NCI-H510A treated with DMSO at 0.1 percent for 48 hours (cell line): ENCODE measurements at places on chromosomes 11 and 22.

GRCh38 chr11:72422414-72422813 lies 11.9 kb downstream of the CLPB start:
- peak; percentile 18 for DNase-seq

DNA sequence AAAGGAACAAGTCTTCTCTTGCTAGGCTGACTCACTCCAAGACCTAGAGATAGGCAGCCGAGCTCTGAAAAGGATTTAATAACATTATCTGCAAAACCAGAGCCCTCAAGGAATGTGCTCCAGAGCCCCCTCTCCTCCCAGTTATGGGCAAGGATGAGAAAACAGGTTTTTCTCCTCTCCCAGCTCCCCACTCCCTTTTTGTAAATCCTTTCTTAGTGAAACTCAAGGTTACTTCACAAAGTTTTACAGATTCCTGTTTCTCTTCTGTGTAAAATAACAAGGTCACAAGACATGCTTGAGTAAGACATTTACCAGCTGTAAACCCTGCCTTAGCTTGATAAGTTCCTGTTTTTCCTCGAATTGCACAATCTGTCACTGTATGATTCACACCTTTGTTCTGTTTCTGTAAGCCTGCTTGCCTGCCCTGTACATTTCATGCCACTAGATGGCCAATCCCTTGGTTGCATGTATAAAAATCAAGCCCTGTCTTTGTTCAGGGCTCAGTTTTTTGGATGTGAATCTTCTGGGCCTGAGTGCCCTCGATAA lies 489.4 kb downstream of the KCNA4 start:
- DNase-seq: no peak

DNA sequence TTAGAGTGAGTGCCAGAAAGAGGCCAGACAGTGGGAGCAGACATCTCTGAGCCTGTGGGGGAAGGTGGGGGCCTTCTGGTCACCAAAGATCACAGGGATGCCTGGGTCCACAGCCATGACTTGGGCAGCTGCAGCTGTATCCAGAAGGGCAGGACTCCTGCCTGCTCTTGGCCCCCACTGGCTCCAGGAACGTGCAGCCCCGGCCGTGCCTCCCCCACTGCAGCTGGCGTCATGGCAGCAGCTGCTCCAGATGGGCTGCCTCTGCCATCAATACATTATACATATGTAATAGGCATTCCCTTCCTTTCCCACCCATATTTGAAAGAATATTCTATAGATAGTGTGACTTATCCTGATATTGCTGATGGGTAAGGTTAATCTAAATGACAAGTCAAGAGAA lies 195.5 kb upstream of the SNX19 start:
- no peak for DNase-seq

- no peak for DNase-seq
Observed at GRCh38 chr22:37281646-37282384, 493 bp upstream of the CYTH4 start.

DNA sequence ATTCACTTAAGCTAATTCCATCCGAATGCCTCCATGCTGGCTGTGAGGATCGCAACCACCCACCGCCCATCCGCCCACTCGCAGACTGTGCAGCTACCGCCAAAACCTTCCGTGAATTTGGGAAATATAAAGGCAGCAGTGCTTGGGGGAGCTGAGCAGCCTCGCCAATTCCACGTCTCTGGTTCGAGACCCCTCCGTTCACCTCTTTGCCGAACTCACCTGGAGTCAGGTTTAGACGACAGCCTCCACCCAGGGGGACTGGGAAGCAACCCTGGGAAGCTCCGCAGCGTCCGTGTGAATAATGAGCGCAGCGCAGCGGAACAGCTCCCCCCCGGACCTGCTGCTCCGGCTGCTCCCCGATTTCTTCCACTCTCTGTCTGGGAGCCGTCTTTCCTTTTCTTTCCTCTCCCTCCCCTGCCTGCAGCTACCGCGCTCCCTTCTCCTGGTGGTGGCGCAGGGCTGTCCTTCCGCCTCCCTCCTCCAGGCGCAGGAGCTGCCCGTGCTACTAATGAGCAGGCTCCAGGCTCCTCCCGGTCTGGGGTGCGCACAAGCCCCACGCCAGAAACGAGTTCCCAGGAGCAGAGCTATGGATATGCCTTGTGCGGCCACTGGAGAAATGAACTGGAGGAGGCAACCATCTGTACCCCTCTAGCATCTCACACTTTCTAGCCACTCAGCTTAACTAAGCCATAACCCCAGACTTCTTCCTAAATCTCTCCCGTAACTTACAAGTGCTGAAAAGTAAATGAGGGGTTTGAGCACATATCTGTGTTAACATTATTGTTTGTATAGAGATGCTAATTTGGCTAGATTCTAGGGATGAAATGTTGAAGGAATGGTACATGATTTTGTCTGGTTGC lies 107.3 kb downstream of the XKR3 start:
- no peak for DNase-seq

GRCh38 chr11:120249279-120250262 lies 9.6 kb downstream of the POU2F3 start:
- no peak for DNase-seq

DNA sequence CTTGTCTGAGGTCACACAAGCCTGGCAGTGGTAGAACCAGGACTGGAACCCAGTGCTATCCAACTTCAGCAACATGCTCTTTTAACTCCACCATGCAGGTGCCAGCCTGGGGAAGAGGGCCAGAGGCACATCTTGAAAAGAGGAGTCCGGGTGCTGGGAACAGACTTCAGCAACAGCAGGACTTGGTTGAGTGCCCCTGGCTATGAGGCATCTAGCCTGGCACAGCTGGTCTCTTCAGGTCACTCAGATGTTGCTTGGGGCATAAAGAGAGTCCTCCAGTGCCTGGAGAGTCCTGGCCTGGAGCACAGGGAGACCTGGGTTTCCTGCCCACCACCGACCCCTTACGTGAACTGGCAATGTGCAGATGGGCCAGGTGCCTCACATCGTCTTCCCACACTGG lies 5.1 kb upstream of the CLCF1 start:
- no peak for DNase-seq

DNA sequence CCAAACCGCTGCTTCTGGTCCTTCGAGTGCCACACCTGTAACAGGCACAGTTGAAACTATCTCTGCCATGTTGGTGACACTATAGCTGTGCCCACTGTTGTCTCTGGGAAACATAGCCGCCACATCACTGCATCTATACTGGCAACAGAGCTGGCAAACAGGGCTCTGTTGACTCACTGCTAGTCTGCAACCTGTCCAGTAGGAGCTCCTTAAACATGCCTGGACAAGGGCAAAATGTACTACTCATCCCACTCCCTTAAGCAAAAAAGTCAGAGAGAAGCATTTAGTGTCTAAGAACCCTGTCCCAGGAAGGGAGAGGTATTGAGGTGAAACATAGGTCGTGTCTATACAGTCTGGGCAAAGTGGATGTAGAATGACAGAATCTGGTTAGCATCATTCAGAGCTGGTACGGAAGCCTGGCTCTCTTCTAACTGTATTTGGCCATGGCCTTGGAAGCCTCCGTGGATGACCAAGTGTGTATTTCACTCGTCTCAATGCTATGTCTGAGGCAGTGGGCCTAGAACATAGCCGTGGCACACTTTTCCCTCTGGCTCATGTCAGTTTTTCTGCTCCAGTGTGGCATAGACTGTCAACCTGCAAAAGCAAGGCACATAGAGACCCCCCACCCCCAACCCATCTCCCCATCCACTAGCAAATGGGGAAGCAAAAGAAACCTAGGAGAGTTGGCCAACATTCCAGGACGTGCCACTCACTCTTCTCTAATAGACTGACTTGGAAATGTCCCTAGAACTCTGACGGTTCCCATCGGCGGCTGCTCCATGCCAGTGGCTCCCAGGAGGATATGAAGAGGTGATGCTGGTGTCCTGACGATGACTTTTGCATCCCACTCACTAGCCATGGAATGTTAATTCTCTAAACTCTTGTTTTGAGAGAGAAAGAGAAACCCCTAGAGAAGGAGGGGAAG lies 21.4 kb upstream of the PISD start:
- no peak for DNase-seq

- no peak for DNase-seq
Observed at GRCh38 chr11:125960771-125961170, 14.9 kb downstream of the VSIG10L2 start.

DNA sequence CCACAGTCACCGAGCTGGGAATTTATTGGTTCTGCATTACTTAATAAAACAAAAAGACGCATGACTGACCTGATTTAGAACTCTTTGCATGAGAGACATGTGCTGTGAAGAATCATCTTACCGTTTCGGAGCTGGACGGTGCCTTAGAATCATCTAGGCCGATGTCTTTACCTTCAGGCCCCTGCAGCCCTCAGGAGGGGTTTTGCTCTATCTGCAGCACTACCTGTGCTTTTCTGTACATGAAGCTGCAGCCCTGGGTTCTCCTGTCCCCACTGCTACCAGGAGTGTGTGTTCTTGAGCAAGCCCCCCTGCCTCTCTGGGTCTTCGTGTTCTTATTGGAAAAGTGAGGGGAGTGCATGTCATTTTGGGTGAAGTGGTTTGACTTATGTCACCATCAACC lies 94.0 kb upstream of the OR4B1 start:
- DNase-seq: no peak

DNA sequence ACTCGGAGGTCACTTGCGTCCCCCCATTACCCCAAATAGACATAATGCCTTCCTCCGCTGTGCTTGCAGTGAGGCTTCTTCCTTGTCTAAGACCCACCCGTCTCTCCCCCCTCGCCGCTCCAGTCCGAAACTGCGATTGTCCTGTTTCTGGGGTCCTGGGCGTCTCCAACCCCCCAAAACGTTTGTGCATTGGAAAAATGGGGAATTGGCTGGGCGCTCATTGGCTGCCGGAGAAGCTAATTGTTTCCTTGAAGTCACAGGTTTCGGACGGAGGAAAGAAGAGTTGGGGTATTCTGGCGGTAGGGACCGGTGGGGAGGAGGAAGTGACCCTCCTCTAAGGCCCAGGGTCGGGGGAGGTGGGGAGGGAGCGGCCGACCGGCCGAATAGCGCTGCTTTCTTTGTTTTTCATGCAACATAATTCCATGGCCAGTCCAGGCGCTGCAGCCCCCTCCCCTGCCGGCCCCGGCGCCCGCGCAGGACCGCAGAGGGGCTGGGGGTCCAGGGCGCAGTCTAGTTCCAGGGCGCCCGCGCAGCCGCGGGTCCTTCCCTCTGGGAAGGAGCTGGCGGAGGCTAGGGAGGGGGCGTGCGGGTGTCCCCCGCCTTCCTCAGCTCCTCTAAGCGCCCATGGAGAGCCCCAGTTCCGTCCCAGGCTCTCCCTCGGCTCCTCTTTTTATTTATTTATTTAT lies 12.7 kb upstream of the CPT1A start:
- no peak for DNase-seq

- no peak for DNase-seq
Observed at GRCh38 chr11:73651661-73652045, 5.3 kb downstream of the PLEKHB1 start.

GRCh38 chr11:118488480-118489109 lies 38.7 kb upstream of the TTC36 start:
- DNase-seq: peak; percentile 86

DNA sequence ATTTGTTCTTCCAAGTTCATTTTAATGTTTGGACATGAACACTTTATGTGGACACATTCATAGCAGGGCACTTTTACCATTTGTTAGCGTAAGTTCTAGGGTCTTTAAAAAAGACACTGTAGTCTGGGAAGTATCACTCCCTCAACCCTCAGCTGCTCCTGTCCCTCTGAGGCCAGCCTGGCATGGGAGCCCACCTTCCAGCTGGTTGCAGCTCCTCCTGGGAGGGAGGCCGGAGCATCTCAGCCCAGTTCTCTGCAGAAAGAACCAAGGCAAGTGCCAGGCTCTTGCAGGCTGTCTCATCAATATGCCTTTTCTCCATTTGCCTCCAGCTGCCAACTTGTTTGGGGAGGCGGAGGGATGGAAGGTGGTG lies 150.6 kb downstream of the OPCML start:
- no peak for DNase-seq

DNA sequence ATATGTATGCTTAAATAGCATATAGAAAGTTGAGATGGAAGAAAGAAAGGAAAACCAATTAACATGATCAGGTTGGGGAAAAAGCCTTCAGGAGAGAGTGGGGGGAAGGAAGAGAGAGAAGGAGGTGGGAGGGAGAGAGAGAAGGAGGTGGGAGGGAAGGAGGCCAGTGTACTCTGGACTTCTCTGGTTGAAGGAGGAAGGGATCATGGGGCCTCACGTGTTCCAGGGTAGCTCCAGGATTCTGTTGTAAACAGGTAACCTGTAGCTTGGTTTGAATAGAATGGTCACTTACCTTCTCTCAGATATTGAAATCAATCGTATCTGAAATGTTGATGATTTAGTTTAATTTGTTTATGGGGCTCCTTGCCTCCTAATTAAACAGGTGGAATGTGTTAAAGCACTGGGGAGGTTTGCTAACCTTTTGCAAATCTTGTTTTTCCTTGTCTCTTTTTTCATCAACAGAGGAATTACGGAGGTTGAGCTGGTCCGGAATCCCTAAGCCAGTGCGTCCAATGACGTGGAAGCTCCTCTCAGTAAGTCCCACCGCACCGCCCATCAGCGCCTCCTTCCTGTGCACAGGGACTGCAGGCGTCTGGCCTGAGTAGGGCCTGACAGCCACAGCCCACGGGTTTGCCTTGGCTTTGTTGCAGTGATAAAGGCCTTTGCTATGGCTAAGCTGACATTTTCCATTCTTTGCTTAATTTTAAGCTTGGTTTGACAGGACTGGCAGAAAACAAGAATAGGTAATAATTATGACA lies 115.9 kb downstream of the TBC1D22A start:
- no peak for DNase-seq

- no peak for DNase-seq
Observed at GRCh38 chr11:86176165-86176884, 68.2 kb upstream of the EED start.

- no peak for DNase-seq
Observed at GRCh38 chr11:1060852-1061616, 13.6 kb upstream of the MUC2 start.

- DNase-seq: no peak
Observed at GRCh38 chr11:123833095-123833494, 26.9 kb upstream of the OR6M1 start.

GRCh38 chr11:104965735-104966134 lies 2.6 kb downstream of the CASP4 start:
- no peak for DNase-seq

DNA sequence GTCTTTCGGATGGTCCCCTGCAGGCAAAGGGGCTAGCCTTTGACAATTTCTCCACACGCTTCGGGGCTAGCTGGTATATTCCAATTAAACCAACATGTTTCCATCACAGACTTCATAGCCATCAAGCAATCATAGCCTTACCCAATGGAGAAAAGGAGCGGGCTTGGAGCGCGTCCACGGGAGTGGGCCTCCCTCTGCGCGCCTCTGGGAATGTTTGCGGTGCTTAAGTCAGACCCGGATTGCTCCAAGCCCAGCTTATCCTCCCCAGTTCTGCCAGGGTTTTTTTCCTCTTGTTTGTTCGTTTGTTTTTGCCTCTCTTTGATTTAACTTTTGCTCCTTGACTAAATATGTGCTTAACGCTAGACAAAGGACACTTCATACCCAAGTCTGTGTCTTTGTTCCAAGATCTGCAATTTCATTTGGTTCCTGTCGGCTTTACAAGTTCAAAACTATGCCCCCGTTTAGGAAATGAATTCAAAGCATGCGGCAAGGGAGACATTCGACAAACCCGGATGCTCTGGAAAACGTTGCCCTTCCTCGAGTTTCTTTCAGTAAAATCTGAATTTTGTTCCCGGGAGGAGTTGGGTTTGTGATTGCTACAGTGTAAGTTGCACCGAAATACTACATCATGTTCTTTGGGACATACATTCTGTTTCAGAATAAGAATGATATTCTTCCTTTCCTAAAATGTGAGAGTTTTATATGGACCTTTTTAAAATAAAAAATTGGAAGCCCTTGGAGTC lies 1.0 kb upstream of the GLB1L2 start:
- DNase-seq: no peak
